Pancreas (tissue), 10 donors: ENCODE measurements at places on chromosomes 5 and 9. TPM values are rescaled to one million over a fixed set of nuclear protein-coding genes. Genes with fewer than 3 reads are reported as not detected.

Gene CYFIP2
- total RNA-seq, result 10.1 TPM

Gene MYORG
- total RNA-seq, result 4.0 TPM

Gene HAPLN1
- not detected for total RNA-seq

Gene CNTNAP3
- 0.98 TPM for total RNA-seq

Gene FOXB2
- total RNA-seq, result not detected
